ENCODE measurements at places on chromosomes 7 and 10. TPM values are rescaled to one million over a fixed set of nuclear protein-coding genes. Genes with fewer than 3 reads are reported as not detected.

Gene IFIT1B
- not detected for total RNA-seq

Gene NKX1-2
- not detected for total RNA-seq

Gene HTR5A
- not detected for total RNA-seq

Gene SYT15B
- total RNA-seq: 0.99 TPM

Gene LRIT1
- not detected for total RNA-seq

Gene SEC24C
- 37.5 TPM for total RNA-seq

DNA sequence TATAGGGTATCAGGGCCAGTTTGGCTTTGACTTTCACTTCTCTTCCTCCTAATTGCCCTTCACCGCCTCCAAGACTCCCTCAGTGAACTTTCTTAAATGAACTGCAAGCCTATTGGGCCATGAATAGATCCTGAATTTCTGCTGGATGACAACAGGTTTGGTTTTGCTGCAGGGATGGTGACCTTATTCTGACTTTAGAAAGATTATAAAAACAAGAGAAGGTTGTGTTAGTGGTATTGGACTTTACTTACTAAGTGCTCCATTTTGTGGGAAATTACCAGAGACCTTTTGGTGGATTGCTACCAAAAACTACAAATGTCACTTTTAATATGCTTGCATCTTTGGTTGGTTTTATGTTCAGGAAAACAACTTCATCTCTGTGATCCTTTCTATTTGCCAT, 11.5 kb upstream of the LIPA start:
- H3K4me1 ChIP-seq: peaks cover 20% of the 10 kb centered on the region
- no peaks in the 10 kb centered on the region for H3K27me3 ChIP-seq
- no peak overlapping the region for H3K4me3 ChIP-seq
- no peak for DNase-seq
- H3K27ac ChIP-seq: no peak overlapping the region

- no peak for DNase-seq
- H3K36me3 ChIP-seq: no peaks in the 10 kb centered on the region
- H3K27me3 ChIP-seq: no peaks in the 10 kb centered on the region
- no peak overlapping the region for H3K27ac ChIP-seq
- H3K4me3 ChIP-seq: no peak overlapping the region
Measured at GRCh38 chr10:72027498-72027897, 60.9 kb downstream of the SPOCK2 start.

GRCh38 chr7:43491123-43491522, 91.8 kb upstream of the STK17A start:
- H3K27ac ChIP-seq: no peak overlapping the region
- H3K4me3 ChIP-seq: no peak overlapping the region
- DNase-seq: no peak

- no peak for DNase-seq
- no peaks in the 10 kb centered on the region for H3K27me3 ChIP-seq
- no peaks in the 10 kb centered on the region for H3K36me3 ChIP-seq
- no peak overlapping the region for H3K27ac ChIP-seq
Measured at GRCh38 chr10:31765541-31765940, 163.1 kb downstream of the ARHGAP12 start.

DNA sequence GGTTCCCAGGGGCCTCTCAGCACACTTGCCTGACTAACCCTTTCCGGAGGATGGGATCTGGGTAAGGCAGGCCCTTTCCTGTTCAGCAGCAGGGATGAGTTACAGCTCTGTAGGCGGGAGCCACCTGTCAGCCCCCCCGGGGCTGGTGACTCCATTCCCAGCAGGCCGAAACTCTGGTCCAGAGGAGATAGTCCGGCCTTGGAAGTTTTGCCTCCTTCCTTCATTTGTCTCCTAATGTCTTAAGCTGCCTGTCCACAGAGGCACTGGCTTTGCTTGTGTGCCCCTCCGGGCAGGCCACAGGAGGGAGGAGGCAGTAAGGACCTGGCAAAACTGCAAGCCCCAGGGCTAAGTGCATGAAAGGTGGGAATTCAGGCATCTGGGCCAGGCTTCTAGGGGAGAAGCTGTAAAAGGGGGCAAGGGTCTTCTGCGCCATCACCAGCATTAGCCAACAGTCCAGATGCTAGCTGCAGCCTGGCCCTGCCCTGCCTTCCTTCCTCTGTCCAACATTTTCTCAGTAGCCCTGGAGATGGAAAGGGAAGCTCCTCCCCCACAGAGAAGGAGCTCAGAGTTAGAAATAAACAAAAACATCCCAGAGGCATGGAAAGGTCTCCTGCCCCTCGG, 1.2 kb downstream of the ADIRF start:
- peak; percentile 73 for DNase-seq
- no peaks in the 10 kb centered on the region for H3K27me3 ChIP-seq
- peaks cover 55% of the 10 kb centered on the region for H3K4me1 ChIP-seq
- peak overlapping the region; percentile 68 for H3K4me3 ChIP-seq

Data from sigmoid colon (tissue), 7 donors.